Pulmonary artery endothelial cell (primary cell): ENCODE measurements at places on chromosomes 2 and 18.

- peak; percentile 55 for DNase-seq
These were observed at the start of gene DTNA for GRCh38 chr18:34709750-34710441. DTNA (plus strand) TSS chr18:34710298; CDS start chr18:34755977, 45,679 bp downstream.

DNA sequence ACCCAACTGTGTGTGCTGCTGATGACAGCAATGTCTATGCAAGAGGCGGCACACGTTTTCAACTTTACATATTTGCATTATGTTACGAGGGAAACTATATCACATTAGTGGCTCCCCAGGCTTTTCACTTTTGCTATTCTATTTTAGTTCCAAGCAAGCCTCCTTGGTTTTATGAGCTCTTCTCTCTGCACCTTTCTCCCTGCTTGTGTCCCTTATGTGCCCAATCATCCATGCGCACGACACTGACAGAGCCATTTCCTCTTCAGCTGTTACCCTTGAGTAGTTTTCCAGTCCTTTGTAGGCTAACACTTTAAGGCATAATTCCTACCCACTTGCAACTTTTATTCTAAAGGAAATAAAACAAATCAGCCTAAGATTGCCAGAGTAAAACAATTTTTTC is 154.3 kb downstream of the TCF4 start:
- no peak for DNase-seq

DNA sequence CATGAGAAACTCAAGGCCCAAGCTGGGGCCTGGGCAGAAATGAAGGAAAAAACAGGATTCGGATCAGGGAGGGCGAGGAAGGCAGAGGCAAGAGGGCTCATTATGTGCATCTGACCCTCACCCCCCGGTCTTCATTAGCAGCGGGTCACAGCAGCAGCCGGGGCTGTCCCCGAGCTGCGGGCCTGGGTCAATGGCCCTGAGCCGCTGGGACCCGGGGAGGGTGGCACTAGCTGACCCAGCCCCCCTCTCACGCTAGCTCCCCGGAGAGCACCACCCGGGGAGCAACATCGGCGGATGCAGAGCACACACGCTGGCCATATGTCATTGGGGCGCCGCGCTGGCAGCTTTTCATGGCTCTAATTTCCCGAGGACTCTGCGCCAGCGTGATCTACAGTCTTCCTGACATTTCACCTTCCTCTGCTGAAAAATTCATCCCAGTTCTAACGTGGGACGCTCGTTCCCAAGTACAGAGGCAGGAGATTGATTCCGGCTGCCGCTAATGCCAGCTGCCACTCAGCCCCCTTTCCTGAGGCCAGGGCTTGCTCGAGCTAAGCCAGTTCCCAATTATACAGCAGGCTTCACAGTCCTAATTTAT is 63.7 kb downstream of the EIPR1 start:
- DNase-seq: no peak

DNA sequence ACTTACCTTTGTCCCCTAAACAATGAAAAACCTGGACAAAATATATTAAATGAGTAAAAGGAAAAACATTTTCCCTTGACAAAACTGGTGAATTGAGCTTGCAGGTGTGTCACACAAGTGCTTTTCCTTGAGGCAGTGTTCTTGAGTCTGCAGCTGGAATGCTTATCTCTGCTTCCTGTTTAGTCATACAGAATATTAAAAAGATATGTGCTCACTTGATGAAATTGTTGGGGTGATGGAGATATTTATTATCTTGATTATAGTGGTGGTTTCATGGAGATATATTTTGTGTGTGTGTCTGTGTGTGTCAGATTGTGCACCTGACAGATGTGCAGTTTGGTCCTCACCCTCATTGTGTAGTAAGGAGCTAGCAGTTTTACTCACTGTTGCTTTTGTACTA is 3.3 kb downstream of the TAF1B start:
- no peak for DNase-seq

- no peak for DNase-seq
These were observed 95.3 kb upstream of the ALKAL2 start for GRCh38 chr2:383178-383577.

- no peak for DNase-seq
These were observed 20.1 kb upstream of the FLACC1 start for GRCh38 chr2:201377218-201377617.

DNA sequence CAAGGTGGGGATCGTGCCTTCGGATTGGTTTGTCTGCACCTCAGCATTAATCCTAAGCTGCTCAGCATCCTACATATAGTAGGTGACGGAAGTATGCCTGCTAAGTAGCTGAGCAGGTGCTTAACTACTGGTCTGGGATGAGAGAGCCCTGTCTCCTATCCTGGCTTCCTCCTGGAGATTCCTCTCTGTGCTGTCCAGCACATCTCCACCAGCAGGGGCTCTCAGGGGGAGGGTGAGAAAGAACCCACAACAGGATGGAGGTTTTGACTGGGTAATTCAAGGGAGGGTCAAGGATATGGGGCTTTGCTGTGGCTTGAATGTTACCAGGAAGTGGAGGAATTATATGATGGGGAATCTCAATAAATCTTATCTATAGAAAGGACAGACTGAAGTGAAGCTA is 45.4 kb upstream of the KIF5C start:
- no peak for DNase-seq

GRCh38 chr2:100321179-100321865 is 979 bp downstream of the LONRF2 start:
- no peak for DNase-seq
